Type B pancreatic cell (in vitro differentiated cells): ENCODE measurements at places on chromosomes 16 and 17. TPM values are rescaled to one million over a fixed set of nuclear protein-coding genes. Genes with fewer than 3 reads are reported as not detected.

Gene SPNS2
- 16.1 and 36.7 TPM in 2 replicates for total RNA-seq

Gene CHST5
- 0.60 and 1.9 TPM in 2 replicates for total RNA-seq

Gene PDPK1
- total RNA-seq = 40.8 and 57.1 TPM in 2 replicates

Gene ZNF207
- 151 and 206 TPM in 2 replicates for total RNA-seq
